ENCODE measurements at places on chromosomes 2 and 18.

GRCh38 chr2:236575510-236575909, 5.9 kb downstream of the ACKR3 start:
- DNase-seq = no peak

- DNase-seq = no peak
These were observed 1.2 kb upstream of the SMCHD1 start for GRCh38 chr18:2654169-2654927.

DNA sequence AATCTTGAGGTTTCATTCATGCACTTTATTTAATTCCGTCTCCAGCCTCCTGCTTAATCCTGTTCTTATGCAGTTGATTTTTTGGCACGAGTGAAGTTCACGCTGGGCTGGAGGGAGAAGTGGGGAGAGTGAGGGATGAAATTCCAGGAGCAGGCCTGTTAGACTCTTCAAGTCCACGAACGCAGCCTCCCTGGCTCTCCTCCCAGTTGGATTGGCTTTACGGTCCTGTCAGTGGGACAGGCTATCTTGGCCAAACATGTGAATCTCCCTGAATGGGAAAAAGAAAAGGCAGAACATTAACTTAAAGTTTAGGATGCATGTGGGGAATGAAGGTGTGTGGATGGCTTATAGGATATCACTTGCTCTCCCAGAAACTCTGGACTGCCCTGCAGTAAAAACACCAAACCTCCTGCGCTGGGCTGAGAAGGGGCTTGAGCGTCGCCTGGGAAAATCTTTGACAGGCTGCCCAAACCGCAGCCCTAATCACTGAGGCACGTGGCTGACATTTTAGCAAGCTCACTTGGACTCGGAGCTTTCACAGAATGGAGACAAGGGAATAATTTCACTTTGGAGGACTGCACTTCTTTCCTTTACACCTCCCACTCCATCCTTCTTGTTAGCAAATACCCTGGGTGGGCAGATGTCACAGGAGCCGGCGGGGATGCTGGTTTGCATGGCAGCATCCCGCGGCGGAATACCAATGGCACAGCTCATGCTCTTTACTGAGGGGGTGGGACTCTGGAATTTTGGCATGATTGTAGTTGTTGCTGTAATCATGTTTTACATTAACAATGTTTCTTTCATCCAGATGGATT, 93.9 kb downstream of the ACKR3 start:
- no peak for DNase-seq

- DNase-seq = no peak
These were observed 172.9 kb downstream of the EPHA4 start for GRCh38 chr2:221399183-221399582.

GRCh38 chr18:37701967-37702366, 136.4 kb upstream of the CELF4 start:
- no peak for DNase-seq

DNA sequence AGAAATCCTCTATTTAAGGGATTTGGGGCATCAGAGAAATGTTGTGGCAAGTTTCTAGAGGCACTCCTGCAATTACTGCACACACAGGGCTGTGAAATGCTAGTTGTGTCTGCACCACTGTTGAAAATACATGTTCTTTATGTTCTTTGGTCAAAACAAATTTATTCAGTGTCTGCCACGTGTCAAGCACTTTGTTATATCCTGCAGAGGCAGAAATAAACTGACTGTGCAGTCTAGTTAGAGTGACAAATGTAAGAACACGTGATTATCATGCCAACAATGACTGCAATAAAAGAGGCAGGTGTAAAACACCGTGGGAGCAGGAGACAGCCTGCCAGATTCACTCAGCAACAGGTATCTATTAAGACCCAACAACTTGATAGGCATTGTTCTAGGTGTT, 423.3 kb downstream of the LRP1B start:
- no peak for DNase-seq

DNA sequence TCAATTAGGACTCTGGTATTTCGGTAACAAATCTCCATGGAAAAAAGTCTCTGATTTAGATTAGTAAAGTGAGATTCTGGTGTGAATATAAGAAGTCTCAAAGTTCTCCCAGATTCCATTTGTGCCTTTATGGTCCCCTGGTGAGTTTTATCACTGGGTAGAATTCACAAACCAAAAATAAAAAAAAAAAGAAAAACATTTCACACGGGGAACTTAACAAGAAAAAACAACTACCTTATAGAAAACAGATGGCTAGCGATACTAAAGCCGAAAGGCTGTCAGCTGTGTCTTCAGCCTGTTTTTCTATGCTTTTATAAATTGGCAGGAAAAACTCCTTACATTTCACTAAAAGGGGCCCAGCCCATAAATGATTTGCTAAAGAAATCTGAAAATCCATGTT, 50.6 kb downstream of the COL5A2 start:
- no peak for DNase-seq

GRCh38 chr2:85732467-85733120, 21.2 kb upstream of the ATOH8 start:
- no peak for DNase-seq

All from GM19239 (cell line).